ENCODE measurements at places on chromosomes 1 and 21.

- DNase-seq = no peak
These were observed 11.1 kb downstream of the PTP4A2 start for GRCh38 chr1:31926853-31927660.

DNA sequence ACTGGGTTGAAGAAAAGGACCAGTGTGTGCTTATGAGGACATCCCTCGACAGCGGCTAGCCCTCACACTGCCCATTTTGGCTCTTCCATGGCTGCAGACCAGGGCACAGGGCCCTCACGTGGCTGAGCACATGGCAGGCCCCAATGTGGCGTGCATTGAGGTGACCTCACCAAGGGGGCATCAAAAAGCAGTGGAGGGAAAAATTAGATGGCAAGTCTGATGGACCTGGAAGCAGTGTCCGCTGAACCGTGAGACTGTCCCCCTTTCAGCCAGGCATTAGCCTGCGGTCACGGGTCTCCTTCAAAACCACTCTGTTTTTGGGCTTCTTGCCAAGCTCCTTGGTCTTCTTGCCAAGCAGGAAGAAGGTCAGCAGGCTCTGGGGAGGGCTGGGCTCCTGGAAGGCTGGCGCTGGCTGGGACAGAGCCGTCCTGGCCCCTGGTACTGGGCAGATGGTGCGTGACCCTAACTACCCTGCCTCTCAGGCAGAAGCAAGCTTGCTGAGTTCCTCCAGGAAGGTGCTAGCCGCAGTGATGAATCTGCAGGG, 30.8 kb downstream of the TRIM67 start:
- DNase-seq = no peak

- no peak for DNase-seq
These were observed 688.5 kb downstream of the MATN1 start for GRCh38 chr1:30034627-30035521.

DNA sequence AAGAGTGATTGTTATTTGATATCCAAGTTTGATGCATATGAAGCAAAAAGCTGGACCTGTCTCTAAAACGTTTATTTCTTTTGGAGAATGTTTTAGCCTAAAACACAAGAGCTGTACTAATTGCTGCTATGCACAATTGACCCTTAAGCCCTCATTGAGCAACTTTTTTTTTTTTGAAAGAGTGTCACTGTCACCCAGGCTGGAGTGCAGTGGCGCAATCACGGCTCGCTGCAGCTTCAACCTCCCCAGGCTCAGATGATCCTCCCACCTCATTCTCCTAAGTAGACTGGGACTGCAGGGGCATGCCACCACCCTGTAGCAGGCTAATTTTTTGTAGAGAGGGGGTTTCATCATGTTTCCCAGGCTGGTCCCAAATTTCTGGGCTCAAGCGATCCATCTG, 129.1 kb downstream of the PIK3R3 start:
- no peak for DNase-seq

GRCh38 chr1:111976842-111977241, 12.6 kb downstream of the KCND3 start:
- DNase-seq = no peak

Measured in activated effector memory CD4-positive, alpha-beta T cell treated with Interleukin-2 at 50 U/mL for 16 hours (primary cell).